ENCODE measurements at places on chromosomes 3 and 15.

GRCh38 chr3:99952306-99952705 lies 134.6 kb downstream of the CMSS1 start:
- DNase-seq, result no peak

GRCh38 chr15:70589221-70589620 lies 174.1 kb downstream of the UACA start:
- no peak for DNase-seq

- DNase-seq, result no peak
Measured at GRCh38 chr15:51816611-51817010, 12.8 kb upstream of the TMOD3 start.

- no peak for DNase-seq
Measured at GRCh38 chr15:82044373-82045178, 1.2 kb downstream of the MEX3B start.

- no peak for DNase-seq
Measured at GRCh38 chr3:105385819-105386508, 19.3 kb downstream of the ALCAM start.

DNA sequence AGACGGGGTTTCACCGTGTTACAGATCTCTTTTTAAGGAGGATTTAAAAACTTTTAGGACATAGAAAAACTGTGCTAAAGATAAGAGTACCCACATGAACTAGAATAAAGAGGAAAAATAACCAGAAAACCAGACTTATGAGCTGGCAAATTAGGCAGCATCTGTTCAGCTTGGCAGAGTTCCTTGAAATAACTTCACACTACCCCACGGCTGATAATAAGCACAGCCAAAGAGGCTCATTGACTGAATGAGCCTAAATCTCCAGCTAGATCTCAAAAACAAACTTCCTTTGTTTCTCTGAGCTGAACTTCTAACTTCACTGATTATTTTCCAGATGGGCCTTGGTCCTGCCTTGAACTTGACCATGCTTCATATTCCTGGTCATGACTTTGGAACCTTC lies 26.7 kb upstream of the PIK3R4 start:
- no peak for DNase-seq

GRCh38 chr15:80934761-80935221 lies 54.8 kb downstream of the MESD start:
- DNase-seq, result no peak

DNA sequence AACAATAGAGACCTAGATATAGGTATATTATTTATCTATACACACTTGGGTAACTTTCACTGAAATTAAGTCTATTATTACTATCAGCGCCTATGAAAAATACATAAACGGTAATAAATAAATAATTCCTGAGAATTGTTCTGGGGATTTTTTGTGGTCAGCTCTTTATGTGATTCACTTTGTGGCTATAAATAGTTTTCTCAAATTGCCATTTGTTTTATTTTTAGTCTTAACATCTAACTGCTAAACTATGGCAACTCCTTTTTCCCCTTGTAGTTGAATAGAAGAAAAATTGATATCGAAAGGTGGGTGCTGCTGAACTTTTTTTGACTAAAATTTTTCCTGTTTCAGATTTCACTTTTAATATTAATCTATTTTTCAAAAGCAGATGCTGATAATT lies 189.0 kb downstream of the VGLL3 start:
- DNase-seq, result no peak

DNA sequence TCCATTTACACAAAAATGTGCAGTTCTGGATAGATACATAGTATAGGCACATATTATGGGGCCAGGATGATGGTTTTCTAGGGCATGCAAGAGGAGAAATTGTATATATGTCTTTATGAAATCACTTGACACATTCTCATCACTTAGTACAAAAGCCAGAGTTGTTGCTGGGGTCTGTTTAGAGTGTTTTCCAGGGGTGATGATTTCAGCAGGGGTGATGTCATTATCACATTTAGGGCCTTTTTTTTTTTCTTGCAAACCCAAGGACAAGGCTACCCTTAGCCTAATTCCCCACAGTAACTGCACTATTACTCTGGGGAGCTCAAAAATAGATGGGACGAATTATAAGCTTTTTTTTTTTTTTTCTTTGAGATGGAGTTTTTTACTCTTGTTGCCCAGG lies 3.6 kb downstream of the ZNF589 start:
- no peak for DNase-seq

- DNase-seq, result no peak
Measured at GRCh38 chr3:40717471-40717870, 192.7 kb downstream of the ZNF621 start.
